ENCODE measurements at places on chromosomes 4 and X.

- no peak for DNase-seq
Measured at GRCh38 chr4:185290018-185290607, 80.7 kb downstream of the SNX25 start.

DNA sequence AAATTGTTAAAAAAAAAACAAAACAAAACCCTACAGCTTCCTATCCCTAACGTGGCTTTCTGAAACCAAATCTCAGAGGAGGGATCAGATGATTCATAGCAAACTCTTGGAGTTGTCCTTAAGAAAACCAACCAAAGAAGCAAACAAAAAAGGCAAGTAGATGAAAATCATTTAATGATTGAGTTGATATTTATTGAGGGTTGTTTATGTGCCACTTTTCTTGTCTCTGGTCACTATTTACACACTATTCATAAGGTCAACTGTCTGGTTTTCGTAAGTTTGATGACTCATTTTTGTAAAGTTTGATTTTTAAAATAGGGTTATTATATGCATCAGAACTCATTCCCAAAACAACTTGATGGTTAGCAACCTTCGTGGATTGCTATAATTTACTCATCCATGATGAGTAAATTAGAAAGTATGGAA lies 133.4 kb downstream of the UNC5C start:
- no peak for DNase-seq

- DNase-seq: no peak
Measured at GRCh38 chr4:60175241-60175640, 1024.9 kb upstream of the ADGRL3 start.

DNA sequence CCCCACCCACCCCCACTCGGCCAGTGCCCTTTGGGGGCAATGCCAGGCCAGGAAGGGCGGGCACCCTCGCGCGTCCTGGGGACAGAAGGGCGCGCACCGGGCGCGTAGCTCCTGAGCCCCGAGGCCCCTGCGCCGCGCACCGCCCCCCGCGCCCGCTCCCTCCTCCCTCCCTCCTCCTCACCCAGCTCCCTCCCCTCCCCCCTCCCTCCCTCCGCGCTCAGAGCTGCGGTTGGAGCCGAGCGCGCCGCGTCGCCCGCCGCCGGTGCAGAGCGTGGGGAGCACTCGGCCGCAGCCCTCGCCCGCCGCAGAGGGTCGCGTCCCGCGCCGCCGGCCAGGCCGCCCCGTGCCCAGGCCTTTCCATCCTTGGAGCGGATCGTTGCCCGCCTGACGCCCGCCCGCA lies at the start of gene ATP2B3:
TSS of gene ATP2B3 (plus strand) at position 220 of the 400 bp plus-strand sequence. CDS start 18,606 bp downstream, outside the sequence.
- no peak for DNase-seq

DNA sequence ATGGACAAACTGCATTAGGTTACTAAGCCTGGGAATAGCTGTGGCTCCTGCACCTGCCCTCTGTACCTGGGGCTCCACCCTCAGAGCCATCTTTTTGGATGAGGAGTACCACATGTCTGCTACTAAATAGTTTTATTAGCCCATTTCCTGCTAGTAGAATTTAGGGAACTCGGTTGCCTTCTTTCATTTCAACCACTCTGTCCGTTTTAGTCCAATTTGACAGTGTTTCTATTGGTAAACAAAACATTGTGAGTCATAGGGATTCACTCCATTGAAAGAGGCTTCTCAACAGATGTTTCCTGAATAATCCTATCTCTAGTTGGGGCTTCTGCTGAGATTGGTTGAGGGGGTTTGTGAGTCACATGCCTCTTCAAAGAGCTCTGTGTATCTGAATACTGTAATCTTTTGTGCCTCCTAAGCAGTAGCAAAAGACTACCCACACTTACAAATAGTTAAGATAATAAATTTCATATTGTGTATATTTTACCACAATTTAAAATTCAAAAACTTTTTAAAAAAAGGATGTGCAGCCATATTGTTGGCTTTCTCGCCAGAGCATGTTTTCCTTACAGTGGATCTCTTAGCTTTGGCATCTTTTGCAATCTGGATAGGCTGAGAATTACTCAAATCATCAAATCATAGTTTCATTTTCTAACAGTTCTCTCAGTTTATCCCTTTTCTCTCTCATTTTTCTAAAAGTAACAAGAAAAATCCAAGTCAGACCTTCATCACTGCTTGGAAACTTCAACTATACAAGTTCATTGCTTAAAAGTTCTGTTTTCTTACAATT lies 9.9 kb downstream of the FAM200B start:
- no peak for DNase-seq

GRCh38 chr4:117084866-117085701 lies at the start of gene TRAM1L1:
Gene TRAM1L1 (minus strand): TSS chr4:117085576. CDS start chr4:117085393, 183 bp downstream.
- no peak for DNase-seq

- no peak for DNase-seq
Measured at GRCh38 chr4:3037957-3038461, 36.3 kb downstream of the HTT-AS start.

- DNase-seq: no peak
Measured at GRCh38 chrX:91434351-91435168, at the start of gene PABPC5. Gene PABPC5 (plus strand): TSS chrX:91434839. CDS start chrX:91435578, 739 bp downstream.

GRCh38 chr4:37160653-37161052 lies 83.9 kb upstream of the NWD2 start:
- no peak for DNase-seq

- DNase-seq: no peak
Measured at GRCh38 chr4:170248029-170248428, 158.3 kb upstream of the AADAT start.

GRCh38 chrX:2500803-2501558 lies at the start of the genes DHRSX and ZBED1:
Gene DHRSX (minus strand): TSS chrX:2500976. CDS start chrX:2500925, 51 bp downstream.
Gene ZBED1 (minus strand): TSS chrX:2500976. CDS start chrX:2490719, 10,257 bp downstream.
- DNase-seq: no peak

DNA sequence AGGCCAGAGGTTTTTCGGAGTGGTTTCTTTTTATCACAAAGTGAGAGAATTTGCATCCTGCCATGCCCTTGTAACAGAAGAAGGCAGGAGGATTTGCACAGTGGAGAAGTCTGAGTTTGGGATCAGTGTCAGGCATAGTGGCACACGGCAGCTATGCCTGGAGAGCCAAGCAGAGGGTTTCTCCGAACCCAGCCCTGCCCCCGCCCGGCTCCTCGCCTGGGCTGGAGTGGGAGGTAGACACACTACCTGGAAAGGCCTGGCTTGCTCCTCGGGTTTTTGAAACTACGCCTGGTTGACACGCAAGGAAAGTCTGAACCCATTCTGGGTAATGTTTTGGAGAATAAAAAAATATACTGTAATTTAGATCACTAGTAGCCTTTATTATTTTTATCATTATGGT lies 1653.6 kb upstream of the TENM3 start:
- no peak for DNase-seq

Measured in T-helper 22 cell (primary cell).